ENCODE measurements at places on chromosomes 16 and 17.

DNA sequence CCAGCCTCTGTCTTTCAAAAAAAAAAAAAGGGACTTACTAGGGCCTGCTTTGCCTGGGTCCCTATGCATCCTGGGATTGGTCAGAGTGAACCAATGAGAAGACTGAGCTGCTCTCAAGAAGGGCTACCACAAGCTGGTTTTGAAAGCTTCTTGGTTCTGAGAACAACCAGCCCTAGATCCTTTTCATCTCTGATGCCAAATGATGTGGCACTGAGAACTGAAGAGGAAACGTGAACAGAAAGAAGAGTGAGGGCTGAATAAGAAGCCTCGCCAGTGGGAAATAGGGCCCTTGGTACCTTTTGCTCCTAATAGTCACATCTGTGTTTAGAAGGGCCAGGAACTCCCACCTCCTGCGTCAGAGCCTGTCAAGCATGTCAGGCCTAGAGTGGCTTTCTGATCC is 10.7 kb downstream of the TACO1 start:
- DNase-seq, result no peak

DNA sequence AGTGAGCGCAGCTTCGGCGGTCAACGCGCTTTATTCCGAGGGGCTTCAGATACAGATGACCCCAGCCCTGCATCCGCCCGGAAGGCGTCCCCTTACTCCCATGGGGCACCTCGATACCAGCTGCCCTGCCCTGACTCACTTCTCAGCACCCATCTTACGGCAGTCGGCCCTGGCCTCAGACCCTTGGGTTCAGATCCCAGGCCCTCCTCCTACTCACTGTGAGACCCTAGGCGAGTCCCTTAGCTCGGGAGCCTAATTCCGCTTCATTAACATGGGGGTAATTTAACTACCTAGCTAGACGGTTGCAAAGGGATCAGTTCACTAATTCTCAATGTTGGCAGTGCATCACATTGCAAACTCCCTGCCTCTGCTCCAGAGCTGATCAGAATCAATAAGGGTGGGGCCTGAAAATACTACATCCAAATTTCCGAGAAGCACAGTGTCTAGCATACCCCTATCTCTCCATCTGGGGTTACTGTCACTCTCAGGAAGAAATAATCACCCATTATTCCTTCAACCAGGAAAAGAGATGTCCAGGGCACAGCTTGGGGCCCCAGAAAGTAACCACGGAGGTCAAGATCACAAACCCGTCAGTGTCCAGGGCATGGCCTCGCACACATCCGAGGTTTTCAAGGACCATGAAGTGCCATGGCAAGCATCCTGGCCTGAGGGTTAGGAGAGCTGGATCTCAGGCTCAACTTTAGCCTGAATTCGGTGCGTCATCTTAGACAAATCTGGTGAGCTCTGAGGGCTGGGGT is 415 bp upstream of the FLOT2 start:
- no peak for DNase-seq

- DNase-seq, result no peak
Measured at GRCh38 chr17:80831491-80831890, 160.2 kb upstream of the CHMP6 start.

DNA sequence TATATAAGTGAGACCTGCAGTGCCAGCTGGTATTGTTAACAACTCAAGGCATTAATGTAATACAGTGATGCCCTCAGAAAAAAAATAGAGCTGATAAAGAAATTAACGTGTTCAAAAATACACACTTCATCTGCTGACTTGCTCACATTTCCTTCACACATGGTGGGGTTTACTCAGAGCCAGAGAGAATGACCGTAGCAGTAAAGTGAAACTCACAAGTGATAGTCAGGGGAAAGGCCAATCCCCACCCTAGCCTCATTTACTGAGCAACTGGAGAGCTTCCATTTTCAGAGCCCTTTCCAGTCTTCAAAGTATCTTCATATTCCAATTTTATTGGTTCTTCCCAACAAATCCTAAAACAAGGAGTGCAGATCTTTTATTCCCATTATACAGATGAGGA is 74.0 kb upstream of the HLF start:
- DNase-seq, result no peak

- DNase-seq, result no peak
Measured at GRCh38 chr16:10318798-10319500, 66.9 kb upstream of the ATF7IP2 start.

- DNase-seq, result no peak
Measured at GRCh38 chr17:70365091-70365583, 195.8 kb downstream of the KCNJ2 start.

DNA sequence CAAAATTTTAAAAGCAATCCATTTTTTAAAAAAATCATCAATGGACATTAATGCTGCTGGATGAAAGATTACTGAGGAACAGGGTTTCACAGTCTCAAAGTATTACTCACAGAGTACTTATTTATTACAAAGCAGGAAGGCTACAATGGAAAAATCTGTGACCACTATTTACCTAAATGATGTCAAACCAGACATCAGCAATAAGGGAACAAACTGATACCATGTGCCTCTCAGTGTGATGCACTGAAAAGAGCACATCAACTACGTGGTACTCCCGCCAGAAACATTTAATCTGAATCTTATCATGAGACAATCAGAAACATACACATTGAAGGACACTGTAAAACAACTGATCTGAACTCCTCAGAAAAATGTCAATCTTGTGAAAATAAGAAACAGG is 124.2 kb downstream of the PARN start:
- DNase-seq, result no peak

DNA sequence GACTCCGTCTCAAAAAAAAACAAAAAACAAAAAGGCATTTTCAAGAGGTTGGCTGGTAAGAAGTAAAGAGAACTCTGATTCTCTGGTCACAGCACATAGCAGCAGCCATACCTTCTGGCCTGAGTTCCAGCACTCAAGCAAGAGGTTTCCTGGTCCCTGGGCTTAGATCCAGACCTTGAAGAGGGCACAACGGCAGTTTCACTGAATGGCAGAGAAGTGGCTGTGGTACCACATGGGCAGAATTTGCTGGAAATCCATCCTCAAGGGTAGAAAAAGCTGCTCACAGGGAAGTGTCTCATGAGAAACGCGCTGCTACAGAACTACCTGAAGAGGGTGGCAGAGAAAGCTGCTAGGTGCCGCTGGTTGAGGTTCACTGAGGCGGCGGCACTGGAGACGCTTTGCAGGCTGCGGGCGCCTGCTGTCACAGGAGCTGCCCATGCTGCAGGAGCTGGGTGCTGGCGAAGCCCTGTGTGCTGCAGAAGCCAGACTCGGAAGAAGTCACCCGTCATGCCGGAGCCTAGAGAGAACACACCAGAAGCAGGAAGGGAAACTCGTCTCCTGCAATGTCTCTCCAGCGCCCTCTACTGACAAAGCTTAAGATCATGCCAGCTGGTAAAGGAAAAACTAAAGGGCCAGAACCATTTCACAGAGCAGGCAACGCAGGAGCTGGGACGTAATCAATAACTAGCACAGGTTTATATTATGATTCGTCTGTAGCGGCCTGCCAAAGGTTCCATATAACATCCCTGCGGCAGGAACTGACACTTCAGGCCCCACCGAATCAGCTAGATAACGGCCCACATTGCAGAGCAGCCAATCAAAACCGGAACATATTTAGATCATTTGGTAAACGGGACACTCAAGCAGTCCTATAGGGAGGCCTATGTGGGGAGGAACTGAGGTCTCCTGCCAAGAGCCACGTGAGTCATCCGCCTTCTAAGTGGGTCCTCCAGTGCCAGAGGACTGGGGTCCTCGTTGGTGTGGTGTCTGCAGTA is 5.4 kb upstream of the ZNF213 start:
- DNase-seq, result peak; percentile 57

GRCh38 chr17:63740464-63741142 is 996 bp downstream of the STRADA start:
- no peak for DNase-seq

GRCh38 chr16:23267647-23268046 is 34.5 kb upstream of the SCNN1B start:
- no peak for DNase-seq

- no peak for DNase-seq
Measured at GRCh38 chr17:69578385-69578936, 164.0 kb downstream of the MAP2K6 start.

DNA sequence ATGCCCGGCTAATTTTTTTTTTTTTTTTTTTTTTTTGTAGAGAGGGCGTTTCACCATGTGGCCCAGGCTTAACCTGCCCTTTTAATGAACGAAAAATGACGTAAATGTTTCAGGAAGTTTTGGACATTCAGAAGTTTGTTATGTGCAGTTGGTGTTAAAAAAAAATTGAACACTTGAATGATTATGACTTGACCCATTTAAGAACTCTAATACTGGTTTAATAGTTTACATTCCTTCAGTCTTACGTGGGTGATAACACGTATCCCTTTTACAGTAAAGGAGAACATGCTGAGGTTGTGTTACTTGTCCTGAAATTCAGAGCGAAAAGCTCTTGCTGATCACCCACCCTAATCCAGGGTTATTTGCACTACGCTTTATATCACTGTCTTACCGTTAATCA is 1.7 kb downstream of the MLYCD start:
- no peak for DNase-seq

DNA sequence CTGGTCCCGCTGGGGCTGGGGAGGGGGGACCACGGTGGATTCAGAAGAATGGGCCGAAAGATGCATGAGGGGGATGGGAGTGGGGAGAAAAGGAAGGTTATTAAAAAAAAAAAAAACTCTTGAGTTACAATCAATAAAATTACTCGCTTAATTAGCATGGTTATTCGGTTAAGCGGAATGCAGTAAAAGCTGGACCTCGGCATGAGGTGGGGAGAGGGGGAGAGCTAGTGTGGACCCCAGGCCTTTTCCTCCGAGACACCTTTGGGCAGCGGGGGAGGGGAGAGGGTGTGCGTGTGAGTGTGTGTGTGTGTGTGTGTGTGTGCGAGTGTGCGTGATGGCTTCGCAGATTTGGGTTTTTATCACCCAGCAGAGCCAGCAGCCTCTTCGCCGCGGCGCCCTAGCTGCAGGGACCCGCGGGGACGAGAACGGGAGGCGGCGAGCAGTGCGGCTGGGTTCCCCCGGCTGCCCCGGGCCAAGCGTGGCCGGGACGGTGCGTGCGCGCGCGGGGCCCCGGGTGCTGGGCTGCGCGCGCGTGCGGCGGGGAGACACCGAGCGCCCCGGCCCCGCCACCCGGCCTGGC is 3.7 kb downstream of the BAHCC1 start:
- DNase-seq, result no peak

GRCh38 chr16:51666074-51666473 is 515.0 kb upstream of the SALL1 start:
- DNase-seq, result no peak

DNA sequence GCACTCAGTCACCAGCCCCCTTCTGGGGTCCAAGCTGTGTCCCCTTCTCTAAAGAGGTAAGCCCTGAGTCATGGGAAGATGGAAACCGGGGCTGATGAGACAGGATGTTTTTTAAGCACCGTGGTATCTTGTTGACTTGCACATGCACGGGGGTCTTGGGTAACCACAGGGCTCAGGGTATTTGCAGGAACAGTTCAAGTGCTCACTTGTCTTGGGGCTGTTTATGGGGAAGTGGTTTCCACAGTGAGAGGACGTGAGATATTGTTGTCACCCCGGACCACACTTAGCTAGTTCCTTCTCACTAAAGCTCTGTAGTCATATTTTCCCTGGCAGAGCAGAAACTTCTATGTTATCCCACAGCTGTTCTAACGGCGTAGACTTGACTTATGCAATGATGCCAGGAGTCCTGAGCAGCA is 7.7 kb downstream of the CCL3L1 start:
- no peak for DNase-seq

DNA sequence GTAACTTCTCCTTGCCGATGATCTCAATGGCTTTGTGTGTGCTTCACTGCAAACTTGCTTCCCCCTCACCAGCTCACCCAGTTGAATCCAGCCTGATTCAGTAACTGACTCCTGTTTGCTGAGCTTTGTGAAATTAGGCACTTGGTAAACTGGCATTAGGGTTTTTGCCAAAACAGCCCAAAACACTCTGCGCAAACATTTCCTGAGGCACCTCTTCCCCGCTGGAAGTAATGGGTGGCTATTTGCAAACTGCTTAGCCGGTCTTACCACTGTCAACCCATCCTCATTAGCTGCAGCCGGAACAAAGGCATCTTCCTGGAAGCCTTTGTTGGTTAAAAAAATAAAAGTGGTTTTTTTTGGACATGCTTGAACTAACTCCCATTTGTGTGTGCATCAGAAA is 353.2 kb downstream of the MAF start:
- no peak for DNase-seq

GRCh38 chr17:67157732-67158639 is 87.0 kb downstream of the HELZ start:
- no peak for DNase-seq

GRCh38 chr17:31052187-31052889 is 42.4 kb upstream of the NF1 start:
- no peak for DNase-seq

DNA sequence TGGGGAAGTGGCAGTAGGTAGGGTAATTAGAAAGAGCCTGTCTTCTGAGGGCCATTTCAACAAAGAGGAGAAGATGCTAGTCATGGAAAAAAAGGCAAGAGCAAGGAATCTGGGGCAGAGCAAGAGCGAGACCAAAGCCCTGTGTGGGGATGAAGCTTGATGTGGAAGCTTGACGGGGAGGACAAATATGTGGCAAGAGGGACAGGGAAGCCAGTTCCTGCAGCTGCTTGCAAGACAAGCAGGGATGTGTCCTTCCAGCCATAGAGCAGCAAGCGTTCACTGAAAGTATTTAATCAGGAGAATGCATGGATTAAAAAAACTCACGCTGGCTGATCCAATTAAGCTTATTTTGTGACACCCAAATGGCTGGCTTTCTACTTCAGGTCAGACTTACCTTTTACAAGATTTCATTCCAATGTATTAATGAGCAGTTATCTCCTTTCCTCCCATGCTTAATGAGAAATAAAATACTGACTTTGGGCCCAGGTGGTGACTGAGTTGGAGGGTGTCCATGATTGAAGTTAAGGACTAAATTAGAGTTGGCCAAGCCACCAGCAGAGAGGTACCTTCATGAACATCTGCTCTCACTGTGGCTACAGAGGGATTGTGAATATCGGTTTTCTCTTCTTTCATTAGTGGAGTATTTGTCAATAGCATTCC is 76.8 kb downstream of the ABCA8 start:
- DNase-seq, result no peak

- peak; percentile 74 for DNase-seq
Measured at GRCh38 chr17:40818733-40819527, 3.5 kb downstream of the KRT10 start.

- DNase-seq, result no peak
Measured at GRCh38 chr17:55588446-55589242, 77.4 kb upstream of the SMIM36 start.

GRCh38 chr17:49022391-49022941 is 25.3 kb downstream of the IGF2BP1 start:
- no peak for DNase-seq

DNA sequence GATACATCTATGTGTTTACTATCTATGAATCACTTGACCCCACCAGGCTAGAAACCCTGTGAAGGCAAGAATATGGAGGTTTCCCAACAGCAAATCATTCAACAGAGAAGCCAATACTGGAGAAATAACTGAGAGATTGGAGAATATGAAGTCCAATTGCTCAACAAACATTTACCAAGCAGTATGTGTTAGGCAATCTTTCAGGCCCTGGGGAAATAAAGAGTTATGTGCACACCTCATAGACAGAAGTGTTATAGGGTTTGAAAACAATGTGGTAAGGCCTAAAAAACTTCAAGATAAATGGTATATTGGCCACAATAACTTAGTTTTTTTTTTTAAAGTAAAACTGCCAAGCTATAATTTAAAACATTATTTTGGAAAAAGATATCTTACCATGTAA is 1245.8 kb downstream of the CDH11 start:
- DNase-seq, result no peak

GRCh38 chr17:35222452-35222851 is 20.4 kb upstream of the SLFN5 start:
- DNase-seq, result no peak
